ENCODE measurements at places on chromosomes 16 and 17.

DNA sequence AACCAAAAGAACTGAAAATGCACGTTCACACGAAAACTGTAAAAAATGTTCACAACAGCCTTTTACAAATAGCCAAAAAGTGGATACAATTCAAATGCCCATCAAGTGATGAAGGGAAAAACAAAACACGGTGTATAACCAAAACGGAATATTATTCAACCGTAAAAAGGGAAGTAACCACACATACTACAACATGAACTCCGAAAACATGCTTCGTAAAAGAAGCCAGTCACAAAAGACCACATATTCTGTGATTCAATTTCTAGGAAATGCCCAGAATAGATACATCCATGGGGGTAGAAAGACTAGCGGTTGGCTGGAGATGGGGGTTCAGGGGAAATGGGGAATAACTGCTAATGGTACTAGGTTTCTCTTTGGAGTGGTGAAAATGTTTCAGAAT is 81.5 kb upstream of the TRAP1 start:
- no peak for DNase-seq

DNA sequence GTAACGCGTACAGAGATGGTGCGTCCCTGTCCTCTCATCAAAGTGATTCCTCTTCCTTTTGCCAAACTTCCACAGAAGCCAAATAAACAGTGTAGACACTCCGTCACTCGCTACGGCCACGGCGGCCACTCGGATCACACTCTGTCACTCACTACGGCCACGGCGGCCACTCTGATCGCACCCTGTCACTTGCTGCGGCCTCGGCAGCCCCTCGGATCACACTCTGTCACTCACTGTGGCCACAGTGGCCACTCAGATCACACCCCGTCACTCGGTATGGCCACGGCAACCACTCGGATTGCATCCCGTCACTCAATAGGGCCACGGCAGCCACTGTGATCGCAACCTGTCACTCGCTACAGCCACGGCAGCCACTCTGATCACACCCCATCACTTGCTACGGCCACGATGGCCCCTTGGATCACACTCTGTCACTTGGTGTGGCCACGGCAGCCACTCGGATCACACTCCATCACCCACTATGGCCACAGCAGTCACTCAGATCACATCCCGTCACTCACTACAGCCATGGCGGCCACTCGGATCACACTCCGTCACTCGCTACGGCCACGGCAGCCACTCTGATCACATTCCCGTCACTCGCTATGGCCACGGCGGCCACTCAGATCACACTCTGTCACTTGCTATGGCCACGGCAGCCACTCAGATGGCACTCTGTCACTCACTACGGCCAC is 170.8 kb downstream of the BANP start:
- no peak for DNase-seq

- no peak for DNase-seq
Measured at GRCh38 chr16:24747441-24747840, 18.0 kb downstream of the TNRC6A start.

GRCh38 chr17:38568274-38568673 is 37.5 kb downstream of the SRCIN1 start:
- DNase-seq: no peak

- DNase-seq: no peak
Measured at GRCh38 chr17:76643553-76644148, at the start of gene ST6GALNAC1. Gene ST6GALNAC1, minus strand, starts transcription at chr17:76643757. Its CDS starts 119 bp downstream, at chr17:76643638.

DNA sequence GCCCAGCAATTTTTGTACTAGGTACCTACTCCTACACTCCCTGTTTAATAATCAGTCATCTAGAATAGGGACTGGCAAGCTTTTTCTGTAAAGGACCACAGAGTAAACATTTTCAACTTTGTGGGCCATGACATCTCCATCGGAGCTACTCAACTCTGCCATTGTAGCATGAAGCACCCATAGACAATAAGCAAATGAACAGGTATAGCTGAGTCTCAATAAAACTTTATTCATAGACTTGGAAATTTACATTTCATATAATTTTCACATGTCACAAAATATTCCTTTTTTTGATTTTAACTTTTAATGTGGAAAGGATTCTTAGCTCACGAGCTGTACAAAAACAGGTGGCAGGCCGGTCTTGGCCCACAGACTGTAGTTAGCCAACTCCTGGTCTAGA is 345.8 kb downstream of the SOX9 start:
- no peak for DNase-seq

GRCh38 chr17:29557739-29558116 is 9.1 kb downstream of the ABHD15 start:
- DNase-seq: no peak

DNA sequence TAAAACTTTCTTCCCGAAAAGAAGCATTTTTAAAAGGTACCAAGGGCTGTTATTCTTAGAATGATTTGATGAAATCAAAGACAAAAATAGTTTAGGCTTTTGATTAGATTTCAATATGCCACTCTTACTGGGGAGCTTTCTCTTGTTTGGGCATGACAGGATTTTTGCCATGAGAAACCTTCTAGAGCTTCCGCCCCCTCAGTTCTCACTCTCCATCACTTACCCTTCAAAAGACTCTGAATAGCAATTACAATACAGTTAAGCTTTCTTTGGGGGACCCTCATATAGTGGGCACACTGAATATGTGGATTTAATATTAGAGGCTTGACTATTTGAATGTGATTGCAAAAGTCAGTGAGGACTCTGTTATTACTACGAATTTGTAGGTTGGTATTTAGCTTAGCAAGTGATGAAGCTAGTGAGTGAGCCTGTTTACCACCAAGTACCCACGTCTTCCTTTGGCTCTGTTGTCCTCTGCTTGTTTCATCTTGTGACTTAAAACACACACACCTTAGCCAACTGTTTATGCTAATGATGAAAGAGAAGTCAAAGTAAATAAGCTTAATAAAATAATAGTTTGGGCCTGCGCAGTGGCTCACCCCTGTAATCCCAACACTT is 158.7 kb upstream of the TBX2 start:
- DNase-seq: no peak

DNA sequence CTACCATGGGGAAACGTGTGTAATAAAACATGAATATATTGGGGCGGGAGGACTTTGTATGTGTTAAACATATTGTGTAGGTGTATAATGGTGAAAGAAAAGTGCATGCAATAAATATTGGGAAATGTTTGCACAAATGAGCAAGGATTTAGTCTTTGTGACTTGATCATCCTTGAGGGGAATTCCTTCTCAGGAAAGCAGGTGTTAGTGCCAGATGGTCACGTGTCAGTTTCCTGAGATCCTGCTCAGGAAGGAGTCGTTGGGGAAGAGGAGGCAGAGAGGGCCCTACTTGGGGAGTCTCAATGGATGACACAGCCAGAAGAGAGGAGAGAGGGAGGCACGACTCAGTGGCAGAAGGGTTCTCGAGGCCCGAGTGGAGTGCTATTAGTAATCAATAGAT is 53.2 kb downstream of the MSI2 start:
- DNase-seq: no peak

GRCh38 chr16:49085686-49086085 is 196.0 kb downstream of the CBLN1 start:
- DNase-seq: no peak

DNA sequence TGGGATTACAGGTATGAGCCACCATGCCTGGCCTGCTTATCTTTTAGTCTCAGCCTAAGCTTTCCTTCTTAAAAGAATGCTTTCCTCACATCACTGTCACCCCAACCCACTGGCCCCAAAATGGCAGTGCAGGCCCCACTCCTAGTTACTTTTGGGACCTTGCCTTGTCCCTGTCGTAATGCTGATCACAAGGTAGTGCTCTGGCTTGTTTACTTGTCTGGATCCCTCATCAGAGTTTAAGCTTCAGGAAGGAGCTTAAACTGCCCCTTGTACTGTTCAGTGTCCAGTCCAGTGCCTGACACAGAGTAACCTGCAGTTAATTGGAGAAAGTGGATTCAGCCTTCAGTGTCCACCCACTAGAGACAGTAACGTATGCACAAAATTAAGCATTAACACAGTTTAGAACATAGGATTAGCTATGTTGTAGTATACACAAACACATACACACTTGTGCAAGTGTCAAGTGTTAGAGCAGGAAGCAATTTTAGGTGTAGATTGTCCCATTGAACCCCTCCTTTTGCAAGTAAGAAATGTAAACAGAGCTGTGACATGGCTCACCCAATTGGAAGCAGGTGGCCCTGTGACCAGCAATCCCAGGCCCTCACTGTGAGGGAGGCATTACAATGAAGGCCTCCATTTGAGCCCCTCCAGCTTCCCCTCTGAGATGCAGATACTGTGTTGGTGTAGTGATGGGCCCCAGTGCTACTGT is 44.2 kb downstream of the LDHD start:
- no peak for DNase-seq

DNA sequence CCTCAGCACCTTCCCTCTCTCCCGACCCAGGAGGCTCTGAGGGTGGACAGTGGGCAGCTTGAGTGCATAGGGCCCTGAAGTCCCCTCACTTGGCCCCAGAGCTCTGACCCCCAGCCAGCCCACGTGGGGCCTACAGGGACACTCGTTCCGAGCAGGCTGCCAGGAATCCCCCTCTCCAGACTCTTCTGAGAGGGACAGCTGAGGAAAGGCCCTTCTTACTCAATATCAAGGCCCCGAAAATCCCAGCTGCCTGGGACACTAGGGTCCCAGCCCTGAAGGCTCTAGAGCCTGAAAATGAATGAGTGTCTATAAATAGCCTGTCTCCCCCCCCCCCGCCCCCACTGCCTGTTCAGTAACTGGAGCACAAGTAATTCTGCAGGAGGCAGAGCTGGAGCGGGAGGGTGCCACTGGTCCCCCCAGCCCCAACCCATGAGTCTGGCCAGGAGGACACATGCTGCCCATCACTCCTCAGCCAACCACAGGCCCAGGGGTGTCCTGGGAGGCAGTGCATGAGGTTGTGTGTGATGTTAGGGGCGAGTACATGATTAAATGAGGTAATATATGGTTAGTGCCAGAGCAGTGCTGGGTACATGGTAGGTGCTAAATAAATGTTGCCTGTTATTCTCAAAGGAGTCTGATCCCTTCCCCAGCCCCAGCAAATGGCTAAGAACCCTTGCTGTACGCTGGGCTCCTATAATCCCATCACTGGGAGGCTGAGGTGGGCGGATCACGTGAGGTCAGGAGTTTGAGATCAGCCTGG is 11.6 kb downstream of the ADAM11 start:
- DNase-seq: no peak

GRCh38 chr17:5481451-5481850 is 4.5 kb downstream of the DERL2 start:
- no peak for DNase-seq

GRCh38 chr17:35731239-35731916 is at the start of gene RASL10B:
Gene RASL10B, plus strand, starts transcription at chr17:35731639. Its CDS starts 3,546 bp downstream, at chr17:35735185.
- peak; percentile 60 for DNase-seq

GRCh38 chr17:57010487-57010886 is 32.6 kb downstream of the SCPEP1 start:
- DNase-seq: no peak

DNA sequence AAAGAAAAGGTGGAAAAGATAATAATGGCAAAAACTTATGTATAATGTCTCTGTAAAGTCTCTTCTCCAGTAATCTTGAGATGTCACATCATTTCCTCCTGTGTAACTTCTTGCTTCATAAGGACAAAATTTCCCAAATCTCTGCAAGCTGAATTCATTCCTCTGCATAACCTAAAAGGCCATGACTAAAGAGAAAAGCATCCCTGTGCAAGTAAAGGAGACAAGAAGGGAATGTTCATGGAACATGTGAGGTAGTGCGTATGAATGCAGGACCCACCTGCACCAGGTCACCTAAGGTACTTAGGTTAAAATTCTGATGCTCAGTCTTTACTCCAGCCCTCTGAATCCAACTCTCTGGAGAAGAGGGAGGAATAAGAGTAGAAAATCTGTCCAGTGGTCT is 46.9 kb upstream of the NLK start:
- DNase-seq: no peak

GRCh38 chr16:68265078-68265920 is 973 bp downstream of the SLC7A6 start:
- DNase-seq: peak; percentile 79

DNA sequence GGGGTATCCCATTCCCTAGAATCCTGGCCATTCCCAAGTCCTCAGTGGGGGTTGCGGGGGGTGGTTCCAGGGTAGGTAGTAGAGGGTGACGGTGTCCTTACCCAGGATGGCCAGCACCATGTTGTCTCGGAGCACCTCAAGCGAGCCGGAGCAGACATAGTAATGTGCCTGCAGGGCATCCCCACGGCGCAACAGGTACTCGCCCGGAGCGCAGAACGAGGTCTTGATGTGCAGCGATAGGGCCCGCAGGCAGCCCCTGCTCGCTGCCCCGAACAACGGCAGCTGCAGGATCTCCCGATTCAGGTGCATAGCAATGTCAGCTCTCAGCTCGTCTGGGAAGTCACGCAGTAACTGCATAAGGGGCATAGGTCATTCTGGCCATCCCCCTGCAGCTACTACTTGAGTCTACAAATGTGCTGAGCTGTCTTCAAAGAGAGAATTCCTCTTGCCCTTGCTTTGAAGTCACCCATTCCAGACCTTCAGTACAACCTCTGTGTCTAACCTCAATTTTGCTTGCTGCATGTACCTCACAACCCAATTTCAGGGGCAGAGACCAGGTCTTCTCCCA is 11.5 kb upstream of the RAB5C start:
- DNase-seq: no peak

DNA sequence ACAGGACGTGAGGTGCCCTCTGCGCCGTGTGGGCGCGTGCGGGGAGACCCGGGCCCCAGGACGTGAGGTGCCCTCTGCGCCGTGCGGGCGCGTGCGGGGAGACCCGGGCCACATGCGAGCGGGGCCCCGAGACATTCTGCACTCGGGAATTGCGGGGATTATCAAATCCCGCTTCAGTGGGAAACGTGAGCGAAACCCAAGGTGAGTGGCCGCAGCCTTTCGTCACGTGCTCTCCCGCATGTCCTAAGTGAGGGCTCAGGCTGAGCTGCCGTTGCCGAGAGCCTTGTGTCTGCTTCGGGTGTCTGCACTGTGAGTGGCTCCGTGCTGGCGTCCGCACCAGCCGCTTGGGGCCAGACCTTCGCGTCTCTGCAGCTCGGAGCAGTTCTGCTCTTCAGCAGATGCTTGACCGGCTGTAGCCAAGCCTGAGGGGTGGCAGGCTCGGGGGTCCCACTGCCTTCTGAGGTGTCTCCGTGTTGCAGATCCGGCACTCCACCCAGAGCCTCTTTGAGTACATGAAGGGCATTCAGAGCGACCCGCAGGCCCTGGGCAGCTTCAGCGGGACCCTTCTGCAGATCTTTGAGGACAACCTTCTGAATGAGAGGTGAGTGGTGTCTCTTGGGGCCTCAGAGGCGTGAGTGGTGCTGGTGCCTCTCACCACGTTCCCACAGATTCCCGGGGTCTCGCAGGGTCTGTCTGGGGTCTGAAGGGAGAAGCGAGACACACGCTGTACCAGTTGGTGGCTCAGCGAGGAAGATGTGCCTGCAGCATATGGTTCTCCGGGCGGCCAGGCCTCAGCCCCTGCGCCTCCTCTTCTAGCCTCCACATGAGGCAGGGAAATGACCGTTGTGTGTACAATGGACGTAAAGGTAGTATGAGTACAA is 90.5 kb upstream of the ZNF750 start:
- DNase-seq: no peak

GRCh38 chr17:46125831-46126230 is 67.4 kb downstream of the KANSL1 start:
- no peak for DNase-seq

- DNase-seq: no peak
Measured at GRCh38 chr17:9860851-9861250, 35.1 kb downstream of the GLP2R start.
